ENCODE measurements at places on chromosomes 2 and 18.
A peak's percentile ranks its signal among the peaks of the same experiment; 100 is the strongest.

DNA sequence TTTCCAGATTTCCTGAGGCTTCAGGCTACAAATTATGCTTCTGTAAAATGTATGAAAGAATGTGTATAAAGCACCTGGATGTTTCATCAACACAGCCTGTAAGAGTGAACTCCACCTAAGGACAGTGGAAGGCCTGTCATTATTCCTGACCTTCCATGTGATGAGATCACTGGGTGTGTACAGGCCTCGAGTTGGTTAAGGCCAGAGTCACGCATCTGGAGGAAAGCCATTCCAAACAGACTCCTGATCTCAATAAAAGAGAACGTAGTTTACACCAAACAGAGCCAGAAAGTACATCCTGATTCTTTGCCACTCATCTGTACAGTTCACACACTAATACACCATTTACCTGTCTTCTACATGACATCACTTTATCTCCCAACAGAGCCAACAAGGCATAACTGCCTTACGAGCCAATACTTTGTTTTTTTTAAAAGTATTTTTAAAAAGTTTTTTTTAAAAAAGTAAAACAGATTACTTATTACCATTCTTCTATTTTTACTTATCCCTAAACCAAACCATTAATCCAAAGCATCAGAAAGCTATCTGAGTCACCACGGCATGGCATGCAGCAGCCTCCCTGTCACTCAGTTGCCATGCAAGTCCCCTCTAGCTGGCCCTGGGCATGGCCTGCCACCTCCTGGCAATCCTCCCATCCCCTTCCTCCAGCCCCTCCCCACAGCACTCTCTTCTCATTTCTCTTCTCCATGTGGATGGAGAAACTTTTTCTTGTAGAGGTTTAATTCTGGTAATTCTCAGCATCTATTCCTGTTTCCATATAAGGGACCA, 78.8 kb upstream of the TFCP2L1 start:
- DNase-seq = no peak

DNA sequence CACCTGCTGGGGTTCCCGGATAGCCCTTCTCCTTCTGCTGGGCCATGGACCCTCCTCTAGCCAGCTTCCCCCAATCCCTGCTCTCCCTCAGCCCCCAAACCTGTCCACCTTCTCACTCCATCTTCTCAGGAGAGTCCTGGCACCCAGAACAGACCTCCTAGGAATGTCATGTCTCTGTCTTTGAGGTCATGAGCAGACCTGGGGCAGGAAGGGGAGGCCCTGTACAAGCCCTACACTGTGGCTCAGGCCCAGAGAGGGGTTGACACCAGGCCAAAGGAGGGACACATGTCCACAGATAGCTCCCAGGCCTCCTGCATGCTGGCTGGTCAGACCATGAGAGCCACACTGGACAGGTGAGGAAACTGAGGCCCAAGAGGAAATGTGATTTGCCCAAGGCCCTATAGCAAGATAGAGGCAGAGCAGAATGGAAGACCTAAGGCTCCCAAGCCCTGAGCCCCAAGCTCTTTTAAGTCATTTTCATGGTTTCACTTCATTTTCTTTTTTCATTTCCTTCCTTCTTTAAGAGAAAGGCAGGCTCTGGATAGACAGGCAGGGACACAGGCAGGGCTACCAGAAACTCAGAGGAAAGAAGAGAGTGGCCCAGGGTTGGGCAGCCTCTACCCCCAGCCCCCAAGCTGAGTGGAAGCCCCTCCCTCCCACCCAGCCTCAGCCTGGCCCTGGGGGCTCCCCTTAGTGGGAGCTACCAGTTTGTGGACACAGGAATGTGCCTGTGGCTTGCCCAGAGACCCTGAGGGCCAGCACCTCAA, 159.7 kb downstream of the SMAD7 start:
- DNase-seq = no peak

- no peak for DNase-seq
These were observed 208.1 kb downstream of the KLHL29 start for GRCh38 chr2:23592898-23593751.

DNA sequence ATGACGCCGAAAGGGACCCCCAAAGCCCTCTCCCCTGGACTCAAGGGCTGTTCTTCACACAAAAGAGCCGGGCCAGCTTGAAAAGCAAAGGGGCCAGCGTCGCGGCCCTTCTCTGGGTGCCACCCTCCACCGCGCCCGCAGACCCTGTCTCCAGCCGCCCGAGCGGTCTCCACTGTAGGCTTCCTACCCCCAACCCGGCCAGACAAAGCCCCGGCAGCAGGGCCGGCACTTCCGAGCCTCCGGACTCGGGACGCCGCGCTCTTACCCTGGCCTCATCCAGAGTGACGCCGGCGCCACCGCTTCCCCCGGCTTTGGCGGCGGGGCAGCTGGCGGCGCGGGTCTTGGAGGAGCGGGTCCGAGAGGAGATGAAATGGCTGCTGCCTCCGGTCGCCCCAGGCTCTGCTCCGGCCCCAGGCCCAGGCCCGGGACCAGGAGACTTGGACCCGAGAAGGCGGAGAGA, 603 bp downstream of the ATAD2B start:
- peak; percentile 55 for DNase-seq

DNA sequence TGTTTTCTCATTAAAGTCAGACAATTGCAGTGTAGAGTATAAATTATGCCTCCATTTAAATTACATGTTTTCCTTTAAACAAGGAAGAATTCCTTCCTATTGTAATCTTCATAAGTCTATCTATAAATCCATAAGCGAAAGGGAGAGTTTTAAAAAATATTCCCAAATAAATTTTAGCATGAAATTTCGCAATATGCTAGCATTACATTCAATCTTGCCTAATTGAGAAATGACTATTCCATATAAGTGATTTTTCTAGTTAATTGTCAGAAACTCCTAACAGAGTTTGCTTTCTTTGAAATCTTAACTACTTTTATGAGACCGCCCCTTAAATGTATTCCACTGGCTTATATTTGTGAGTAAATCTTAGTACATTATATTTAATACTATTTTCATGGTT, 133.1 kb upstream of the CRIM1 start:
- DNase-seq = no peak

DNA sequence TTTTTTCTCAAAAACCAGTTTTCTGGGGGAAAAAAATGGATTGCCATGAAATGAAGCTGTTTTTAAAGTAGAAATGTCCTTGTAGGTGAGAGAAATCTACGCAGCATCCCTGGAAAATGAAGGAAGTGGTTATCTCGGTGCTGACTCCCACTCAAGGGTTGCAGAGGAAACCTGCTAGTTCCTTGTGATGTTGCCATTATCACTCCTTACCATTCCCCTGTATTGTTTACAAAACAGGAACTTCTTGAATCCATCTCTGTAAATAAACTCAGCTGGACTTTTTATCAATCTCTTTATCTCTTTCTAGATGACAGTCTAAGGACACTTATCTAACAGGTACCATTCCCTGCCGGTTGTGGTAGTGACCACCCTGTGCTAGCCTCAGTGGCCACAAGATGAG, 61.2 kb downstream of the FEZ2 start:
- no peak for DNase-seq

- no peak for DNase-seq
These were observed 128.3 kb downstream of the CYRIA start for GRCh38 chr2:16537347-16537746.

Data from NCI-H510A treated with DMSO at 0.1 percent for 48 hours (cell line).